ENCODE measurements at places on chromosomes 1 and 21. TPM values are rescaled to one million over a fixed set of nuclear protein-coding genes. Genes with fewer than 3 reads are reported as not detected.

The NBPF6 gene
- total RNA-seq: not detected

The IGSF3 gene
- total RNA-seq: 3.8 TPM

The CRYBG2 gene
- total RNA-seq: not detected

The TBX19 gene
- 6.5 TPM for total RNA-seq

The CCDC27 gene
- not detected for total RNA-seq

The VCAM1 gene
- 46.8 TPM for total RNA-seq

The C2CD2 gene
- total RNA-seq: 26.0 TPM

The FMO5 gene
- 3.8 TPM for total RNA-seq
